G401 (cell line): ENCODE measurements at places on chromosomes 1 and 21.
A peak's percentile ranks its signal among the peaks of the same experiment; 100 is the strongest.

GRCh38 chr21:27818847-27819246 lies 852.0 kb upstream of the ADAMTS5 start:
- no peak for DNase-seq

GRCh38 chr1:200206761-200207160 lies 179.3 kb downstream of the NR5A2 start:
- no peak for DNase-seq

- no peak for DNase-seq
These were observed 87.2 kb downstream of the MAN1C1 start for GRCh38 chr1:25703671-25704266.

DNA sequence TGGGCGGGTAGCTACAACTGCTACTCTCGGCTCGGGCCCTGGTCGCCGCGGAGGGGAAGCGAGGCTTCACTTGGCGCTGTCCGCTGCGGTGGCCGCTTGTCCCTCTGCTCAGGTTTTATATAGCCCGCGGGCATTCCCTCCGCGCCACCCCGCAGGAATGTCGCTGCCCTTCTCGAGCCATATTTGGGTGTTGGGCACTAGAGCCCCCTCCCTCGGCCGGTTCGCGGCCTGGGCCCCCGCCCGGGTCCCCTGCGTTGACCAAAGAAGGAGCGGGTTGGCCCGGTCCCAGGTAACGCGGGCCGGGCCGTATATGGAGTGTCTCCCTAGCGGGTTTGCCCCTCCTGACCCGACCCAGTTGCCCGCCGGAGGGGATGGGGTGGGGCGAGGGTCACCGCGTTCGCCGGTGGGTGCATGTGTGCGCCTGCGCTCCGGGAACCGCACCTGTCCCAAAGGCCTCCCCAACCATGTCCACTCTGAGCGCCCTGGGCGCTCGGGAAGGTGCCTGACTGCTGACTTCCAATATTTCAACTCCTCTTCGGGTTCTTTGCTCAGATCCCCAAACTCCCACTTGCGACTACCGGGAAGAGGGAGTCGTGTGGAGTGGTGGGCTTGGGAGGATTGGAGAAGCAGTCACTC lies at the start of gene ACTA1:
Gene ACTA1 (minus strand): TSS at position 90 of the 636 bp plus-strand sequence. CDS start 979 bp downstream, outside the sequence.
- DNase-seq = no peak

- DNase-seq = no peak
These were observed 2.5 kb upstream of the LHX8 start for GRCh38 chr1:75131565-75132241.

DNA sequence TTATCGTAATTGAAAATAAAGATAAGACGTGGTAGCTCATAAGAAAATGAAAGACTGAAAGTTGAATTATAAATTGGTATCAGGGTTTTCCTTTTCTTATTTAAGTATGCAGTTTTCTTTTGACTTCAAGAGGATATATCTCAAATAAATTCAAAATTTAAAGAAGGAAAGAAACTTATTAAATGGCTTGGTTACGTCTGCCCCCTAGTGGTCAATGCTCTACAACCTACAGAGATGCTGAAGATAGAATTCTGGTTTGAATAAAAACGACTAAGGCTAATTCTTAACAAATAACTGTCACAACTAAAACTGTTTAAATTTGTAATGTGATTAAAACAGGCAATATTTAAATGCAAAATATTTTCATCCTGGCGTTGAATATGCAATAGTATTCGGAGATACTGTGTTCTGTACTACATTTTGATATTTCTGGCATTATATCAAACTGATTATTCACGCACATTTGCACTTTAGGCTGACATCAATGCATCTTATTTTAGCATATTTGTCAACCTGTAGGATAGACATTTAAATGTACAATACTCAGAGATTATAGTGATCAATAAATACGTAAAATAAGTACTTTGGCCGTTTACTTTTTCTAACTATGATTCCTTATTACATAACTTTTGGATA lies 26.8 kb downstream of the IFI44 start:
- peak; percentile 40 for DNase-seq

GRCh38 chr1:10614377-10615225 lies 139.9 kb downstream of the PEX14 start:
- DNase-seq = no peak

DNA sequence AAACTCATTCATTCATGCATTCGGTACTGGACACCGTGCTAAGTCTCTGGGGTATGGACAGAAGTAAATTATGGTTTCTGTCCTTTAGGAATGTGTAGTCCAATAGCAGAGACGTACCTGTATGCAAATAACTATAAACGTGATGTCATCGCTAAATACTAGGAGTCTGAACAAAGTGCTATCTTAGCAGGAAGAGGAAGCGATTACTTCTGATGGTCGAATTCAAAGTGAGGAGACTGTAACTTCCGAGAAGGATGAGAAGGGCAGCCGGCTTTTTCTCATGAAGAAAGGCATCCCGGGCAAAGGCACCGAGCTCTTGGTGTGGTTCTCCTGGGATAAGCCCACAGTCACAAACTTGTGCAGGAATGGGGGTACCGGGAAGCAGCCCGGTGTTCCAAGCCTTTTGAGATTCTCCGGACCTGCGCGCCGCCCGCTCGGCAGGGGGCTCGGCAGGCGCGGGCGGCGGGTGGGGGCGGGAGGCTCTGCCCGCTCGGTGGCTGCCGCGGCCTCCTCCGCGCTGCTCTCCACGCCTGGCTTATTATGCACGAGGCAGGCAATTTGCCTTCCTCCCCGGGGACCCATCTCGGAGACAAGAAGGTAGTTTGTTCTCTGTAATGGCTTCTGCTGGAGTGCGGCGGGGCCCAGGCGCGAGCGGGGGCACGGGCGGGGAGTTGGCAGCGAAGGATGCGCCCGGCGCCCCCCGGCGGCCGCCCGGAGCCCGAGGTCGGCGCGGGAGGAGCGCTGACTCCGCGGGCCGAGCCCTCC lies 67.5 kb upstream of the CD1D start:
- DNase-seq = no peak

GRCh38 chr1:113141650-113142473 lies 68.9 kb downstream of the LRIG2 start:
- no peak for DNase-seq

GRCh38 chr1:220917101-220917500 lies 37.9 kb downstream of the HLX start:
- DNase-seq = no peak

- DNase-seq = no peak
These were observed 120.8 kb upstream of the RRP15 start for GRCh38 chr1:218164111-218164929.

GRCh38 chr1:93692026-93692425 lies 10.4 kb upstream of the BCAR3 start:
- DNase-seq = no peak

- no peak for DNase-seq
These were observed 18.4 kb upstream of the RPL11 start for GRCh38 chr1:23673086-23673813.

GRCh38 chr1:10252508-10252907 lies 42.1 kb downstream of the KIF1B start:
- DNase-seq = no peak

- peak; percentile 97 for DNase-seq
These were observed 858.7 kb downstream of the USP25 start for GRCh38 chr21:16588433-16588860.

DNA sequence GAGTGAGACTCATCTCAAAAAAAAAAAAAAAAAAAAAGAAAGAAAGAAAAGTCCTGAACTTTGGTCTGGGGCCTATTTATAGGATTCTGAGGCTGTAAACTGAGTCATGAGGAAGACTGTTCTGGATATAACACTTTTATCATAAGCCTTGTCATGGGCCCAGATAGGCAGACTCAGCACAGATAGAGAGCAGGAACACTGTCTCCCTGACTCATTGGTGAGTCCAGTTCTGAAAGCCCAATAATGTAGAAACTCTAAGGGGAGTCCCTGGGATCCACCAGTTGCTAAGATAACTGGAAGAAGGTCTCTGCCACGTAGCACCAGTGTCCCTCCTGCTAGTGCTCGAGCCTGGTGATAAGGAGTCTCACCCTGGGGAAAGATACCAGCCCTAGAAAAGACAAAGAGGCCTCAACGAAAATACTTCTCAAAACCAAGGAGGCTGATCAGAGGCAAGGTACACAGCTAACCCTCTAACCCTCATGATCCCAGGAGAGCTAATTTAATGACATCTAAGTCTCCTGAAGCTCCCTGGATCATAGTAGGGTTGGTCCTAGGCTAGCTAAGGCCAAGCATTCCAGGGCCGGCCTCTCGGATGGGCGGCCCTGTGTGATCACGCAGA lies 43.5 kb downstream of the LPAR3 start:
- no peak for DNase-seq

GRCh38 chr21:25456672-25457071 lies 150.6 kb downstream of the MRPL39 start:
- no peak for DNase-seq

DNA sequence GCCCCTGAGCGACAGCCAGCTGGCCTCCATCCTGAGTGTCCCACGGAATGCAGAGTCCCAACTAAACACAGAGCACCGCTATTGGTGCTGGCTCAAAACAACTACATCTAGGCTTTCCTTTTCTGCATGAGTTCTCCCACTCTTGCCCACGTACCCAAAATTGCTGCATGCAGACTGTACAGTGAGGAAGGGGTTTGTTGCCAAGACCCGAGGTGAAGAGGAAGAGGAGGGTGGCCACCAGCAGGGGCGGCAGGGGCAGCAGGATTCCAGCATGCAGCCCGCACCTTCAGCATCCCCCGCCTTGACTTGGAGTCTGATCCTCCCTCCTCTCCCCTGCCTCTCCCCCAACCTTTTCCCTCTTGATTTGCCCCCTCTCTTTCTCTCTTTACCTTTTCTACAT lies 8.0 kb downstream of the S100A9 start:
- DNase-seq = no peak

DNA sequence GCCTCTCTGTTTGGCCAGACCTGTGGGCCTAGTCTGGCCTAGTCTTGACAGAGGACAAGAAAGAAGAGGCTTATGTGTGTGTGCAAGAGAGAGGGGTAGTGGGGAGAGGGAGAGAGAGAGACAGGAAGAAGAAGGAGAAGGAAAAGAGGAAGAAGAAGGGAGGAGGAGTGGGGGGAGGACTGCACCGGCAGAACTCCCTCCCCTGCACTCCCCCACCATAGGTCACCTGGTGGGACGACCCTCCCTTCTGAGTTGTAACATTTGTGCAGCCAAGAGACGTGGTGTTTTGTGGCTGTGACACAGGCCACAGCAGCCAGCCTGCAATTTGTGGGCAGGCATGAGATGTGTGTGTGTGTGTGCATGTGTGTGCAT lies 4.3 kb downstream of the INAVA start:
- DNase-seq = no peak

DNA sequence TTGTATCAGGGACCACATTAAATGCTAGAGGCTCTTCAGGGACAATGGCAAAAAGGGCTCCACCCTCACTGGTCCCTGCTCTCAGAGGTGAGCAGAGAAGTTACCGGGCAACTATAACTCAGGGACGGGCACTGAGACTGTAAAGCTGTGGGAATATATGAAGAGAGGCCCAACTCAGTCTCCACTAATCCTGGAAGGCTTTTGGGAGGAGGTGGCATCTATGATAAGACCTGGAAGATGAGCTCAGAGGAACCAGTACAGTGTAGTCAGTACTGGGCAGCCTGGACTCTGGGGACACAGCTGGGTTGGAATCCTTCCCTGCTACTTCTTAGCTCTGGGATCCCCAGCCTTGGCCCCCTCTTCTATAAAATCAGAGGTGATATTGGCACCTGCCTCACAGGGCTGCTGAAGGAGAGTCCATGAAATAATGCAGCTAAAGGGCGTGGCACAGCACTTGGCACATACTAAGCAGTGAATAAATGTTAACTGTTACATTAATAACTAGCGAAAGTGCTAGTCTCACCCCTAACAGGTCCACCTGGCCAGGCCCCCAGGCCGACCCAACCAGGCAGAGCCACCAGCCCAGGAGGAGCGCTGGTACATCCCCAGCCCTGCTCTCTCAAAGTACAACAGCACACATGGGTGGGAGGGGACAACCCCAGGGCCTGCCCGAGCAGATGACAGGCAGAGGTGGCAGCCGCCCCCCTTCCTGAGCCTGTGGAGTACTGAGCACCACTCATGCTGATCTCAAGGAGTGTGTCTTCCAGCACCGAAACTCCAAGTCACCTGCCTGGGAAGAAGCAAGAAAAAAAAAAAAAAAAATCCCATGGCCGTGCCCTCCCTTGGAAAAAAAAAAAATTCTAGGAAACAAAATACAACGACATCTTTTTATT lies 62.7 kb downstream of the CASZ1 start:
- no peak for DNase-seq

DNA sequence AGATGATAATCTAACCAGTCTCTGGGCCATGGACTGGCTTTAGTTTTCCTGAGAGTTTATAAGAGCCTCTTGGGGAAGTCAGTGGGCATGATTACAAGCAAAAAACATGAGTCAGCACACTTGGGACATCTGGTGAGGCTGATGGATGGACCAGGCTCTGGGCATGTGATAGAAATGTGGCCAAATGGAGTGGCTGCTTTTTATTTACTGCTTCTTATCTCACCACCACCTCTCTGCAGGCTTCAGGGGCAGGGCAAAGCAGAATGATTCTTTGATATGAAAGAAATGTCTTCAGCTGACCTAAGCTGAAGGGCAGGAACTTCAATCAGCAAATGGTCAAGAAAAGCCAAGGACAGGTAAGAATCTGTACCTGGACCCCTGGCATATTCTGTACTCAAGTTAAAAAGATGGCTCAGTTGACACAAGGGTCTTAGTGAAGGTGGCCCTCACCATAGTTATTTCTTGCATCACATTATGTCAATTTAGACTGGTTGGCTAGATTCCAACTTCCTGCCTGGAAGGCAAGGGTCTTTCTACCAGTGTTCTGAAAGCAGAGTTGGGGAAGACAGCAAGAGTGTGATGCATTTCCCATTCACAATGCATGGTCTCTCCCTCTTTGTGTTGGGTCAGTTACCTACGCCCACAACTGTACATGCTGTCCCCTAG lies 162.8 kb downstream of the FASLG start:
- no peak for DNase-seq

DNA sequence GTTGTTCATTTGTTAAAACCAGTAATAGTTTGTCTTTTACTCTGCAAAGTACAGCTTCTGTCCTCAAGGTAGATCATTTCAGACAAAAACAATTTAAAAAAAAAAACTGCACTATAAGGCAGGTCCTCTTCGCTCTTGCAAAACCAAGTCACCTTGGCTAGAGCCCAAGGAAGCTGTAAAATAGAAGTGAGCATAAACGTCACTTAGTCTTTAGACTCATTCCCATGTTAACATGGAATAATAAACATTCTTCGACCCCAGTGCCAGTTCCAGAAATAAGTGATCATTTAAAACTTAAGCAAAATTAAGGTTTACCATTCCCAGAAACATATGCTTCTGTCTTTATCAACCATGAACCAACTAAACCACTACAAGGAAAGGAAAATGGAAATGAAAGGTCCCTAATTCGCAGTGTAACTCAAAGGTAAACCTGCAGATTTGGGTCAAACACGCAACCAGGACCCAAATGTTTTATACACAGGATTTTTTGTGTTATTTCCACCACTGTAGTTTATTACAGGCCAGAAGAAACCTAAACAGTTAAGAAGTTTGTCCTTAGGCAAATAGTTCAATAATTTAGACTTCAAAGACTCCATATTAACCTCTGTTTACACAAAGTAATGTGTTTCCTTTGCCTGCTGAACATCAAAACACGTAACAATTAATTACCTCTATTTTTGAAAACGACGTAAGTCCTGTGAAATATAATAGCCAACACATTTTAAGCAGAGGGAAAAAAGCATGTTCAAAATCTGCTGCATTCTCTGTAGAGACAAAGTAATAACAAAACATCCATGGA lies 54.6 kb downstream of the TGFBR3 start:
- DNase-seq = no peak

GRCh38 chr1:182198006-182198605 lies 136.6 kb upstream of the ZNF648 start:
- DNase-seq = no peak
